ENCODE measurements at places on chromosomes 16 and 17.

DNA sequence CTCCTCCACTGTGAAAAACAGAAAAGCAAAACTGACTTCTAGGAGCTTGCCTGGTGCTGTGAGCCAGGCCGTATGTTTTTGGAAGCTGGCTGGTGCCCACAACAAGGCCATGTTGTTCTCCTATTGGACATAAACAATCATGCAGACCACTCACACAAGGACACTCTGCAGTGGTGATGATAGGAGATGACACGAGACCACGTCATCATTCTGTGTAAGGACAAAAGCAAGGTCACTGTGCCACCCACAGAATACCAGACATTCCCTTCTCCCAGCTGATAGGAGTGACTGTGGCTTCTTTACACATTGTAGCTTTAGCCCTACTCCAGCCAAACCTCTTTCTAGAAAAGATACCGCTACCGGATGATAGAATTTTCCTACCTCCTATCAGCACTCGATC is 47.7 kb upstream of the LCMT1 start:
- no peak for DNase-seq

- no peak for DNase-seq
Measured at GRCh38 chr17:28907709-28908475, 5.0 kb upstream of the DHRS13 start.

DNA sequence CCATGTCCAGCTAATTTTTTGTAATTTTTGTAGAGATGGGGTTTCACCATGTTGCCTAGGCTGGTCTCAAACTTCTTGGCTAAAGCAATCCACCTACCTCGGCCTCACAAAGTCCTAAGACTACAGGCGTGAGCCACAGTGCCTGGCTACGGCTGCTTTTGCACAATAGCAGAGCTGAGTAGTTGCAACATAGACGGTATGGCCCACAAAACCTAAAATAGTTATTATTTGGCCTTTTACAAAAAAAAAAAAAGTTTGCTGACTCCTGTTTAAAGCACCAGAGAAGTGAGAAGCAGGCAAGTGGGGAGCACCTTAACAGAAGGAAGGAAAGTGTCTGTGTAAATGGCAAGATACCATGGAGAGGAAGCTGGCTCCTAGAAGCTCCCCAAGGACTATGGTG is 5.3 kb upstream of the HSF5 start:
- no peak for DNase-seq

DNA sequence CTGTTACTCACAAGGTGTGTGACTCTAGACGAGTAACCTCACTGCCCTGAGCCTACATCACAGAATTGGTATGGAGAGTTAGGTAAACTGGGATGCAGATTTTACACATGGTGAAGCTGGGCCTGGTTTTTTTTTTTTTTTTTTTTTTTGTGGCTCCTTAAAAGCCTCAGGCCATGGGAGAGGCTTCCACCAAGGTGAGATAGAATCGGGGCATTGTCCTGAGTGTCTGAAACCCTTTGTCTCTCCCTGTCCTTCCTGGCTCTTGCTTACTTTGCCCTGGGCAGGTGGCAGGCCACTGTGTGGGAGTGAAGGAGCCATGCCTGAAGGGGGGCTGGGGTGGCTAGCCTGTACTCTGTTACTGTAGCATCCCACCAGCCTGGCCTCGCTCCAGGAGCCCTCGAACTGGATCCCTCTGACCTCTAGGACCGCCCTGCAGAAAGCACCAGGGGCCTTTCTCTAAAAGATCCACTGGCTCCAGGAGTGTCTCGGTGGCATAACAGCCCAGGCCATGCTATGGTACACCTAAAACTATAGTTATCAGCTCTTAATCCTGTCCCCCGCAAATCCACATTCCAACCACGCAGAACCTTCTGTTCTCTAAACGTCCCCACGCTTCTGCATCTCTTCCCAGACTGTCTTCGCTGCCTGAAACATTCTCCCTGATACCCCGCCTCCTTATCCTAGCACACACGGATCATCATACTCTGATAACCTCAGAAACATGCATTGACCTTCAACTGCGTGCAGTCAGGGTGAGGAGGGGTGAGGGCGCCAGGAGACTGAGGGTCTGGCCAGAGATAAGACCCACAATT is 1.7 kb upstream of the SLC13A2 start:
- DNase-seq = no peak

DNA sequence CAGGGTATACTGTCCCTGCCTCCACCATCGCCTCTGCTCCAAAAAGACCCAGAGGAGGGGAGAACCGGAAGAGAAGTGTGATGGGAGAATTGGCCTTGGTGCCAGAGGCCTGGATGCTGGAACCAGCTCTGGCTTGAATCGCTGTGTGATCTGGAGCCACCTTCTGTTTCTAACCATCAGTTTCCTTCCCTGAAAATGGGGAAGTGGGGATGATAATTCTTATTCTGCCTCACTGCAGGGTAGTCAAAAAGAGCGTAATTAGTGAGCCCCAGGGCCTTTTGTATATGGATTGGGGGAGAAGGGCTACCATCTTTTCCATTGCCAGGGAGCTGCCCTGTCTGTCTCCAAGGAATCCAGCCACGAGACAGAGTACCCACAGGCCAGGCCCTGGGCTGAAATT is 52.2 kb downstream of the CCT6B start:
- DNase-seq = no peak

- no peak for DNase-seq
Measured at GRCh38 chr16:83470416-83470815, 337.4 kb upstream of the HSBP1 start.

- DNase-seq = no peak
Measured at GRCh38 chr16:66212428-66212827, 154.1 kb upstream of the CDH5 start.

DNA sequence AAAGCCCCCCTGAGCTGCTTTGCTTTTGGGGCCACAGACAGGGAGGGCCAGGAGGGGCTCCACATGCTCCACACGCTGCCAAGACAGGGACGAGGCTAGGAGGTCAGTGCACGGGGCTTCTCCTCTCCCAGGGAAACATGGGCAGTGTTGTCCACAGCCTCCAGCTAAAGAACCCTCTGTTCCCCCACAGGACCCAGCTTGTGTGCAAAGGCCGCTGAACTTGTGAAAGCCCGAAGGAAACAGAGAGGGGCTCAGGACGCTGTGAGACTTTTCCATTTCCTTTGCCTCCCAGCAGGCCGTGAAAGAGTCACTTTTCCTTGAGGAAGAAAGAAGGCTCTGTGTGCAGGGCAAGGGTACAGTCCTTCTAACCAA is 9.7 kb downstream of the CDRT4 start:
- no peak for DNase-seq

DNA sequence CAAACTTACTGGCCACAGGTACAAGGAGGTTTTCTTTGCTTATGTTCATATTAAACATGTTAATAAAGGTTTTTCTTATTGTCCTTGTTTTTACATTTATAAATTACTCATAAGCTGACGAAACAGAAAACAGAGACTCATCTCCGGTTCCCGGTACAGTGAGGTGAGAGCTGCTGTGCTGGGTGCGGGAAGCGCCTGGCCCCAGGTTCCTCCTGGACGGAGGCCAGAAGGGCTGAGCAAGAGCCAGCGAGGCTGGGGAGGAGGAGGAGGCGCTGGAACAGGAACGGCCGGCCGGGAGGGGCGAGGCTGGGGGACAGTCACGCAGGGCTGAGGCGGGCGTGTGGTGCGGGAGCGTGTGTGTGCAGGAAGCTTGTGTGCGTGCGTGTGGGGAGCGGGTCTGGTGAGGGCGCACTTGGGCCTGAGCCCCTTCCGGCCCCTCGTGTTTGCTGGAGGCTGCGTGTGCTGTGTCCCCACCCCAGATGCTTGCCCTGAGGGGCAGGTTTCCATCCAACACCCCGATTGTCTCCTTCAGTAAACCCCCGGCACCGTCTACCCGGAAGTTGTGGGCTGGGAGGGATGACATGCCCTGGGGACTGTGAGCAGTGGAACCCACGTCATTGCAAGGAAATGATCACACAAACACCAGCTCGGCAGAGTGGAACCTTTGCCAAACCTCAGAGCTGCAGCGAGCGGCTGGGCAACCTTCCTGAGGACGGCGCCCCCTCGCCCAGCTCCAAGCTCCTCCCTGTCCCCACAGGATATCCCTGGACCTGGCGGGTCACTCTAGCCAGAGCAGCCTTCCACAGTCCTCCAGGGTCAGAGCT is 19.5 kb downstream of the CD7 start:
- peak; percentile 71 for DNase-seq
